Hepatocyte (in vitro differentiated cells): ENCODE measurements at places on chromosomes 11 and 22.

GRCh38 chr22:23518376-23519187 lies 61.5 kb downstream of the IGLL1 start:
- H3K27me3 ChIP-seq, result no peaks in the 10 kb centered on the region
- no peaks in the 10 kb centered on the region for H3K36me3 ChIP-seq
- H3K4me1 ChIP-seq, result peaks cover 42% of the 10 kb centered on the region
- H3K4me3 ChIP-seq, result no peak overlapping the region
- peak overlapping the region; percentile 99 for H3K27ac ChIP-seq

DNA sequence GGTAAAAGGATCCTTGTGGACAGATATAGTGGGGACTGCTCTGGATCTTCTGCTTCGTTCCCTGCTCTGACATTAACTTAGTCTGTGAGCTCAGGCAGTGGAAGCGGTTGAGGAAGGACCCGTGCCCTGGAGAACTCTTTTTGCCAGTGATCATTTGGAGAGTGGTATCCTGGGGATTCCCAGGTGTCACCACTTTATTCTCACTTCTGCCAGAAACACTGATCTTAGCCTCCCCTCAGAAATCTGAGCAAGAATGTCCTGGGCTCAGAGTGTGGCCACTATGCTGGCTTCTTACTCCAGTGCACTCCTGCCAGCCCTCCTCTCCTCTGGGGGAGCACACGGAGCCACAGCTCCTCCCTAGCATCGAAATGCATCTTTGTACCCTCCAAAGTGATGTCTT lies 7.6 kb upstream of the PHOX2A start:
- no peak for DNase-seq
- H3K4me3 ChIP-seq, result no peak overlapping the region
- no peaks in the 10 kb centered on the region for H3K36me3 ChIP-seq
- H3K27ac ChIP-seq, result no peak overlapping the region
- no peaks in the 10 kb centered on the region for H3K4me1 ChIP-seq

DNA sequence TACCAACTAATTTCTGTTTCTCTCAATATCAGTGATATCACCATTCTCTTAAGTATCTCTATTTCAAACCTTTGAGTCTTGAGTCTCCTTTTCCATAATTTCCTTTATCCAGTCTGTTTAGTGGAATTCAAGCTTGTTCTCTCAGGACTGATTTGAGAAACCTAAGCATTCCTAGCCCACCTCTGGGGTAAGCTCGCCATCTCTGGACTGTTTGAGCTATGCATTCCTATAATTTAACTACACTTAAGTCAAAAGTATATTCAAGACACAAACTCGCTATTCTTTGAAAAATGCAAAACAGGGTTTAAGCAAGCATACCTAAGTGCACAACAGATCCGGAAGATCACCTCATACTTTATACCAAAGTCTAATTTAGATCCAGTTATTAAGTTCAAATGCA lies 2.1 kb upstream of the DLAT start:
- H3K27ac ChIP-seq, result no peak overlapping the region
- H3K27me3 ChIP-seq, result no peaks in the 10 kb centered on the region
- no peak for DNase-seq
- no peaks in the 10 kb centered on the region for H3K36me3 ChIP-seq

- no peak overlapping the region for H3K4me3 ChIP-seq
- no peaks in the 10 kb centered on the region for H3K36me3 ChIP-seq
- DNase-seq, result no peak
Measured at GRCh38 chr11:69918231-69918937, 99.2 kb upstream of the FGF3 start.

DNA sequence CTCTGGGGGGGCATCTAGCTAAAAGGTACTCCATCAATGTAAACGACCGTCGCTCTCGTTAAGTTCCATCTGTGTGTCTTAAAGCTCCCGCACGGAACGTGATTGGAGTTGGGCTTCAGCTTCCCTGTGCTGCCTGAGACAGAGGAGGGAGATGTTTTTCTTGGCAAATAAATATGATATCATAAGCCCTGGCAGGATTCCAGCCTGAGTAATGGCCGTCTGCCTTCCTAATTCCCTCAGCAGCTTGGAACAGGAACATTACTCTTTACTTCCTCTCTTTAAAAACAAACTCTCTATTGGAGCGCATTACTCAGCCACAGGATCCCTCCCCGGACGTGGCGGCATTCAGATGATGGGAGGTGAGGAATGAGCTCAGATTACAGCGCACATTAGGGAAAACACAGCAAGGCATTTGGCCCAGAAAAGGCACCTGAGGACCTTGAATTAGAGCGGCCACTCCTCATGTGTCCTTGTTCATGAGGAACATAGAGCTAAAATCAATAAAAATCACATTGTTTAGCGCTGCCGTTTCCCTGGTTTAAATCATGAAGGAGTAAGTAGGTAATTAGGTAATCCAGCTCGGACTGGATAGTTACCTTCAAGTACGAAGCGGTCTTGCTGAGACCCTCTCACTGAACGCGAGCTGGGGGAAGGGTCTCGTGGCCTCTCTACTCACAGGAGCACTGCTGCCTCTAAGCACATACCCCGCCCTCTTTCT lies 230.4 kb downstream of the ST3GAL4 start:
- no peak overlapping the region for H3K4me3 ChIP-seq
- no peaks in the 10 kb centered on the region for H3K36me3 ChIP-seq
- DNase-seq, result peak; percentile 76

- H3K4me1 ChIP-seq, result peaks cover 12% of the 10 kb centered on the region
- no peaks in the 10 kb centered on the region for H3K36me3 ChIP-seq
- no peak overlapping the region for H3K4me3 ChIP-seq
Measured at GRCh38 chr11:19394525-19395016, 153.8 kb upstream of the E2F8 start.

DNA sequence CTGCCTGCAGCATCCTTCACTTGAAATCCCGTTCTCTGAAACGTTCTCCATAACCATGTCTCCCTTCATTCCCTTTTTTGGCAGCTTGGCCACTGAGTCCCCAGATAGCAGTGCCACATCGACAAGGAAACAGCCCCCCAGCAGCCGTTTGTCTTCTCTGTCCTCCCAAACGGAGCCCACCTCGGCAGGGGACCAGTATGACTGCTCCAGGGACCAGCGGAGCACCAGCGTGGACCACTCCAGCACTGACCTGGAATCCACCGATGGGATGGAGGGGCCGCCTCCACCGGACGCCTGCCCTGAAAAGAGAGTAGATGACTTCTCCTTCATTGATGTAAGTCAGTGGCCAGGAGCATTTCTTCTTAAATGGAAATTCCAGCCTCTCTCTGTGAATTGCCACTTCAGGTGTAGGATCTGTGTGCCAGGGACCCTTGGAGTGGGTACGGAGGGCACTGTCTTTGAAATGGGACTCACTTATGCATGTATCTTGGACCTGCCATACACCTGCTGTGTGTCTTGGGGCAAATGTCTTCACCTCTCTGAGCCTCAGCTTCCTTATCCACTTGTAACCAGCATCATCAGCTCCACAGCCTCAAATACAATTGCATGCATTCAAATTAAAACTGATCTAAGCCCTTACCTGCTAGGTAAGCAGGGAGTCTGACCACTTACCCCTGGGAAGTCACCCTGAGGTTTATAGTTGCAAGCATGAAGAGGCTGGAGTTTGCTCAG lies 25.3 kb upstream of the CRYBB3 start:
- H3K27ac ChIP-seq, result no peak overlapping the region
- H3K36me3 ChIP-seq, result no peaks in the 10 kb centered on the region
- H3K4me1 ChIP-seq, result no peaks in the 10 kb centered on the region

DNA sequence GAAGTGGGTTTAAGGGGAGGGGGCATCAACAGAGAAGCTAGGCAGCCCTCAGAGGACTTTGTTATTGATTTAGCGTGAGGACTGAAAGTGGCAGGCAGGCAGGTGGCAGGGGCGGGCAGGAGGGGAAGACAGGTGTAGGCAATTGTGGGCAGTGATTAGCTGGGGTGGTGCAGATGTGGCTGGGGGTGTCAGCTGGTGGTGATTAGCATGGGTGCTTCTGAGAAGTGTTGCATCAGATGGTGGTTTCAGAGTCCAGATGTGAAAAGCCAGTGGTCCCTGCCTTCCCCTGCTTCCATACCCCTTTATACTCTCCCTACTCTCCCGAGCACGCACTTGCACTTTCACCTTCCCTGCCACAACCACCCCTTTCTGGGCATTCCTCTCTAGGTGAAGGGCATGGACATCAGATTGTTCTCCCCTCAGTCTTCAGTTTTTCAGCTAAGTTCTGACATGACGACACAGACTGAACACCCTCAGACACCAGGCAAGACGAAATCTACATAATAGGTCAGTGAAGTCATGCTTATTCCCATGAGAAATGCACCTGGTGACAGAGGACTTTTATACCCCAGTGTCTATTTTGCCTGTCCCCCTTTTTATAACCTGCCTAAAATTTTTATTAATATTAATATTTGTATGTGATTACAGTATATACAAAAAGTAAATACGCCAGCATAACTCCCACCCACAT lies 435.7 kb upstream of the CADM1 start:
- H3K27me3 ChIP-seq, result peaks cover 18% of the 10 kb centered on the region
- H3K36me3 ChIP-seq, result no peaks in the 10 kb centered on the region
- H3K4me3 ChIP-seq, result no peak overlapping the region
- no peak overlapping the region for H3K27ac ChIP-seq
- no peaks in the 10 kb centered on the region for H3K4me1 ChIP-seq

DNA sequence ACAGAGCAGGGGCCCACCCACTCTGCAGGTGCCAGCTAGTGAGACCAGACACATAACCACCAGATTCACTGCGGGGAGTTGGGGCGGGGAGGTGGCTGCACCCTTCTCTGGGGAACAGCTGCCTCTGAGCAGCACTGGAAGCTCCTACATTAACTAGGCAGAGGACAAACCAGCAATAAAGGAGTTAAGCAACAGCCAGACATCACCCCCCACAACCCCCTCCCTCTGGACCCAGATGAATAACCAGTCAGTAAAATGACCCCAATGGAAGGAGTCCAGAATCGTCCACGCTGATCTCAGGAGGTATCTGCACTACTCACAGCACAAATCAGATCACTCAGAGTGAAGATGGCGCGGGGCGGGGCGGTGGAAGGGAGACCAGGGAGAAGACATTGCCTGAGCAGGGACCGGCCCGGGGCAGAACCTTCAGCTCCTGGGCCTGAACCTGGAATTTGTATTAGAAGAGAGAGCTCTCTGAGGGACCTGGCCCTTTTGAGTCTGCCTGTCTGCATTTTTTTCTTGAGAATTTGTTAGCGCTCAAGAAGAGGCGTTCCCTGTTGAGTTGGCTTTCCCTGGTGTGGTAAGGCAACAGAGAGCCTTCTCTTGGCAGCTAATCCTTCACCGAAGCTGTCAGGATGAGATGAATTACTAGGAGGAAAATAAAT lies 125.5 kb upstream of the NCAM1 start:
- H3K4me3 ChIP-seq, result no peak overlapping the region
- H3K27ac ChIP-seq, result no peak overlapping the region
- DNase-seq, result no peak
- H3K36me3 ChIP-seq, result no peaks in the 10 kb centered on the region
- H3K4me1 ChIP-seq, result no peaks in the 10 kb centered on the region

DNA sequence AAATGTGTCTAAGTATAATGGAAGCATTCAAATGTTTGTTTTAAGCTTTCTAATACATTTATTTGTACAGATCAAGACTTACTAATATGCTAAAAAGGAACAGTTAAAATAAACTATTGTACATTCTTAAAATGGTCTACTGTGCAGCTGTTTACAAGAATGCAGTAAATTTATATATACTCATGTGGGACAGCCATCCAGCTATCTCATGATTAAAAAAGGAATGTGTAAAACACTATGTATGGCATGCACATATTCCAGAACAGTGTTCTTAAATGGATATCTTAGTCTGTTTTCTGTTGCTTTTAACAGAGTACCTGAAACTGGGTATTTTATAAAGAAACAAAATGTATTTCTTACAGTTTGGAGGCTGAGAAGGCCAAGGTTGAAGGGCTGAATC lies 30.2 kb upstream of the CSTF3 start:
- DNase-seq, result no peak
- H3K27me3 ChIP-seq, result no peaks in the 10 kb centered on the region
- H3K36me3 ChIP-seq, result no peaks in the 10 kb centered on the region
- H3K4me3 ChIP-seq, result no peak overlapping the region

DNA sequence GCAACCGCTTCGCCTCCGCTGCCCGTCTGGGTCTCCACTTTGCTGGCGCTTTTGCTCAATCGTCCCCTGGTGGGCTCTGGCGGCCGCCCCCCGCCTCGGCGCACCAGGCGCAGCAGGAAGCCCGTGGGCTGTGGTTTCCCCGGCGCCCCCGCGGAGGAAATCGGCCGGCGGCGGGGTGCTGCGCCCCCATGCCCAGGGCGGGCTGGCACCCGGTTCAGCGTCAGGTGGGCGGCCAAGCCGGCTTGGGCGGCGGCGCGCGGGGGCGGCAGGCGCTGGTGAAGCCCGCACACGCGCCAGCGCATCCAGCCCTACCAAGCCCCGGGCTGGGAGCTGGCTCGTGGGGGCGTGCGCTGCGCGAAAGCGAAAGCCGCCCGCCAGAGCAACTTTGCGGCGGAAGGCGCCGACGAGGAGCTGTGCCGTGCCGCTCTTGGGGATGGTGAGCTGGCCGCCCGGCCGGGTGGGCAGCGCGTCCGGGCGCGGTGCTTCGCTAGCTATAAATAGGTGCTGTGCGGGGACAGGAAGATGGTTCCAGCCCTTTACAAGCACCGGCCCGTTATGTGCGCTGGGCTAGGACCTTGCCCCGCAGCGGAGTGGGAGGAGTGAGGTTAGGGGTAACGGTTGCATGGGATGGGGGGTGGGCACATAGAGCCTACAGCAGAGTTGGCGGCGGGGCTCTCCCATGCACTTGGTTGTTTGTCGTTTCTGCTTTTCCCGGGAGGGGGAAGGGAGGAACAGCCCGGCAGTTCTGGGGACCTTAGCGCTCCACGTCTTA lies 25.0 kb upstream of the SUSD2 start:
- H3K4me3 ChIP-seq, result peak overlapping the region; percentile 37
- H3K27me3 ChIP-seq, result no peaks in the 10 kb centered on the region
- H3K36me3 ChIP-seq, result no peaks in the 10 kb centered on the region
- H3K27ac ChIP-seq, result peak overlapping the region; percentile 11
- peak; percentile 72 for DNase-seq
- peaks cover 16% of the 10 kb centered on the region for H3K4me1 ChIP-seq

- H3K4me3 ChIP-seq, result no peak overlapping the region
- H3K27me3 ChIP-seq, result no peaks in the 10 kb centered on the region
- H3K36me3 ChIP-seq, result no peaks in the 10 kb centered on the region
- peak overlapping the region; percentile 6 for H3K27ac ChIP-seq
- H3K4me1 ChIP-seq, result peaks cover 7% of the 10 kb centered on the region
Measured at GRCh38 chr11:95714843-95715776, 74.5 kb downstream of the FAM76B start.

- H3K36me3 ChIP-seq, result no peaks in the 10 kb centered on the region
- DNase-seq, result no peak
- H3K4me1 ChIP-seq, result peaks cover 27% of the 10 kb centered on the region
- no peaks in the 10 kb centered on the region for H3K27me3 ChIP-seq
- no peak overlapping the region for H3K27ac ChIP-seq
- no peak overlapping the region for H3K4me3 ChIP-seq
Measured at GRCh38 chr11:85823816-85824215, 12.9 kb upstream of the SYTL2 start.

- no peak overlapping the region for H3K27ac ChIP-seq
- no peak for DNase-seq
- H3K27me3 ChIP-seq, result peaks cover 25% of the 10 kb centered on the region
- no peak overlapping the region for H3K4me3 ChIP-seq
- no peaks in the 10 kb centered on the region for H3K4me1 ChIP-seq
Measured at GRCh38 chr11:117600234-117600783, 196.7 kb downstream of the DSCAML1 start.

GRCh38 chr11:92558323-92558722 lies 333.7 kb downstream of the FAT3 start:
- H3K27ac ChIP-seq, result no peak overlapping the region
- no peak overlapping the region for H3K4me3 ChIP-seq
- no peaks in the 10 kb centered on the region for H3K36me3 ChIP-seq
- H3K27me3 ChIP-seq, result no peaks in the 10 kb centered on the region
